ENCODE measurements at places on chromosomes 4 and X.

DNA sequence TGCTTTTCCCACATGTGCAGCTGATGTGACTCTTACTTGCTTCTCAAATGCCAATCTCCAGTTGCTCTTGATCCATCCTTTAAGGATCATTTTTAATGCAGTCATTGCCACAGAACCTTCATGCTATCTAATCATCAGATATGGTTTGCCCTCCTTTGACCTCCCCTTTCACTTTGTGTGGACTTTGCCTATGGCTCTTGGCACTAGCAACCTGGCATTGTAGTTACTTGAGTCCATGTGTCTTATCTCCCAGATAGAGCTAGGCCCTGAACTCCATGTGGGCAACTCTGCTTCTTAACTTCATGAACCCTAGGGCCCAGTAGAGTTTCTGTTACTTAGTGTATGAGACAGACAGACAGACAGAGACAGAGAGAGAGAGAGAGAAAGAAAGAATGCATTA is 41.6 kb downstream of the MTM1 start:
- DNase-seq = no peak

- peak; percentile 14 for DNase-seq
Measured at GRCh38 chr4:77817304-77818072, 1.7 kb downstream of the CNOT6L start.

DNA sequence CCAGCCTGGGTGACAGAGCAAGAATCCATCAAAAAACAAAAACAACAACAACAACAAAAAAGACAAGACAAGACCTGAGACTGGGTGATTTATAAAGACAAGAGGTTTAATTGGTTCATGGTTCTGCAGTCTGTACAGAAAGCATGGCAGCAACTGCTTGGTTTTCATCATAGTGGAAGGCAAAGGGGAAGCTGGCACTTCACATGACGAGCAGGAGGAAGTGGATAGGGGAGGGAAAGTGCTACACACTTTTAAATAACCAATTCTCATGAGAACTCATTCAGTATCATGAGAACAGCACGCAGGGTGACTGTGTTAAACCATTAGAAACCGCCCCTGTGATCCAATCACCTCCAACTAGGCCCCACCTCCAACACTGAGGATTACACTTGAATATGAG is 28.4 kb upstream of the SLC10A7 start:
- no peak for DNase-seq

DNA sequence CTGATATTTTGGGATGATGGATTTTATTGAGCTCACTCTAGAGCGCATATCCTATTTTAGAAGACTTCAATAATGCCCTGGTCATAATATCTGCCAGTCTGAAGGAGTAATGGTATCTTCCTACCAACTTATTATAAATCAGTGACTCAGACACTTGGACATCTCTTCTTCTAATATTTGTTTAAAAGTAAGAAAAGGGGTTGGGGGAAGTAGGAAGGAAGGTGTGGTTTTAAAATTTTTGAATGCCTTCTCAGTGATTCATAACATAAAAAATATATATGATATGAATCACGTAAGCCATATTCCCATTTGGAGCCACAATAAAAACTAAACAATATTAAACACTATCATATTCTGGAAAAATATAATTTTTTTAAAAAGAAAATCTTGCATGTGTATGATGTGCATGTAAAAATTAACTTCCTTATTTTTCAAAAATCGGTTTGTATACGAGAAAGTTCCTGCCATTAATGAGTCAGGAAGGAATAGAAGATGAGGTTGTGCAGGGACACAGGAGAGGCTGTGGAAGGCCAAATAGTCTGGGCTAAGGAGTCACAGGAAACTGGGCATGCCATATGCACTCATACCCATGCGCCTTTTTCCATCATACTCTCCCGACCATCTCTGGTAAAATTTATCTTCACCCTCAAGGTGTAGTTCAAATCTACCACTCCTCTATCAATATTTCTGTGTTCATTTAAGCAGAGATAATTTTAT is 286.5 kb downstream of the EPHA5 start:
- no peak for DNase-seq

DNA sequence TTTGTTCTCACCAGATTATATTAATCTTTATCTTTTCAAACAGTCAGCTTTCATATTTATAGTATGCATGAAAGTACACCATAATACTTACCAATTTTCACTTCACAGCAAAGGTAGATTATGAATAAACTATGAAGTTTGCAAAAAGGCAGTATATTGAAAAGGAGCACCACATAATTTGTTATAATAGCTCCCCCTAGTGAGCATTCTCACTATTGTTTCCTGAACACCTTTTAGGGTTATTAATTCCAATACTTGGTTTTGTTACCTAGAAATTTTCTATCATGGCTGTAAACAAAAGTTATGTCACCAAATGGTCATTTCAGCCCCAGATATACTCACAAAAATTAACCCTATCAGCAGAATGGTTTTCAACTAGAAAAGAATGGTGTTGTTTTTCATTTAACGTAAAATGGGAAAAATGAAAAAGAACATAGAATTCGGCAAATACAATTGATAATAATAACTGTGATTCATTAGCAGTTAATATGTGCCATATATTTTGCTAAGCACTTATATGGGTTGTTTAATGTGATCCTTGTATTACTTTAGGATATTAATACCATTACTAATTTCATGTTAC is 30.2 kb upstream of the NKX6-1 start:
- peak; percentile 21 for DNase-seq

DNA sequence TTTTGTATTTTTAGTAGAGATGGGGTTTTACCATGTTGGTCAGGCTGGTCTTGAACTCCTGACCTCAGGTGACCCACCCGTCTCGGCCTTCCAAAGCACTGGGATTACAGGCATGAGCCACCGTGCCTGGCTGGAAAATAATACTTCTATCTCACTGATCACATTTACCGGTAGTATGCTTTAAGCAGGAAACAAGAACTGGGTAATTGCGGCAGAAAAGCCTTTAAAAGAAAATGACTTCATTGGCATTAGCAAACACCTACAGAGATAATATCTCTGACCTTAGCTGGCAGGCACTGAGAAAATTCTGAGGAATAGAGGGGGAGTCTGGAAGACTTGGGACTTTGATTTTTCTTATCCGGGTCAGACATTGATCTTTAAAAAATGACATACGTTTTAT is 78.5 kb downstream of the SHROOM3 start:
- no peak for DNase-seq

- DNase-seq = no peak
Measured at GRCh38 chr4:163536091-163536490, 41.6 kb downstream of the TMA16 start.

GRCh38 chr4:41216294-41217019 is 2.1 kb upstream of the APBB2 start:
- DNase-seq = peak; percentile 68

DNA sequence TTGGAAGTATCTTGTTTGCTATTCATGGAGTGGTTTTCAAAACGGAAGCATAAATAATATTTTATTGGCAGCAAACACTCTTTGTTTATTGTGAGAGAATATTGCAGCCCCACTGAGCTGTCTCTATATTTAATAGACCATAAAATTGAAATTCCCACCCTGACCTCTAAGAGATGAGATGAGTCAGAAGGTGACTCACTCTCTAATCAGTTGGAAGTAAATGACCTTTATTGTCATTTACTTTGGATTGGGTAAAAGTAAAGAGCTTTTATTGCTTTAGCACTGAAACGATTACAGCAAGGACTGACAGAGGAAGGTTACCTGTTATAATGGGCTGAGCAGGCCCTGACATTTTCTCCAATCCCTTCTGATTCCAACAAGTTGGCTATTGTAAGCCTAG is 55.0 kb downstream of the SYTL5 start:
- DNase-seq = no peak

DNA sequence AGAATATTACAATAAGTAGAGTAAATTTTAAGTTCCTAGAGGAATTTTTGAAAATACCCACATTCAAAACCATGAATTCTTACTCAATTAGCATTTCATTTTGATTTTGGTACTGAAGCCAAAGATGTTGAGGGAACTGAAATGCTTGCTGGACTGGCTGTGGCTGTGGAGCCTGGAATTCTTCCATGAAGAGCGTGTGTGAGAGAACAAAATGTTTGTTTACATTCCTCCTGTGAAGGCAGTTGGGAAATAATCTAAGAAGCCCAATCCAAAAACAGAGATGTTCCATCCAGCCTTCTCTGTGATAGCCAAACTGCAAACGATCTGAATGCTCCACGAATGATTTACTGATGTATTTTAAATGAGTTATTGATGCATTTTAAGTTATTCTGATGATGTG is 3.8 kb upstream of the ADH1B start:
- peak; percentile 20 for DNase-seq

DNA sequence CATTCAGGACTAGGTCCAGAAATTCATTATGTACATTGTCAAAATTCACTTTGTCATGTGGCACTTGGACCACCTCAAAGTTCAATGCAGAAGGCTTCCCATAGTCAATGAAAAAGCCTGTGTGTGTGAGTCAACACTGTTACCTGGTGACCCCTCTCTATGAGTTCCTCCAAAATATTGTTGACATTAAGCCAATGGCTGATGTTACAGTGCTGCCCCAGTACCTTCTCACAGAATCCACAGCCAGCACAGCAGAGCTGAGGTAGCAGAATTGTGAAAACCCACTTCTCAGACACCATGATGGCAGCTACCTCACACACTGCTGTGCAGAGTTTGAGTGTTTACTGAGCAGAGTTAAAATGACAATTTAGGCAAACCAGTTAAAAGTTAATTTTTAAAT is 22.4 kb upstream of the UGT2B4 start:
- no peak for DNase-seq

DNA sequence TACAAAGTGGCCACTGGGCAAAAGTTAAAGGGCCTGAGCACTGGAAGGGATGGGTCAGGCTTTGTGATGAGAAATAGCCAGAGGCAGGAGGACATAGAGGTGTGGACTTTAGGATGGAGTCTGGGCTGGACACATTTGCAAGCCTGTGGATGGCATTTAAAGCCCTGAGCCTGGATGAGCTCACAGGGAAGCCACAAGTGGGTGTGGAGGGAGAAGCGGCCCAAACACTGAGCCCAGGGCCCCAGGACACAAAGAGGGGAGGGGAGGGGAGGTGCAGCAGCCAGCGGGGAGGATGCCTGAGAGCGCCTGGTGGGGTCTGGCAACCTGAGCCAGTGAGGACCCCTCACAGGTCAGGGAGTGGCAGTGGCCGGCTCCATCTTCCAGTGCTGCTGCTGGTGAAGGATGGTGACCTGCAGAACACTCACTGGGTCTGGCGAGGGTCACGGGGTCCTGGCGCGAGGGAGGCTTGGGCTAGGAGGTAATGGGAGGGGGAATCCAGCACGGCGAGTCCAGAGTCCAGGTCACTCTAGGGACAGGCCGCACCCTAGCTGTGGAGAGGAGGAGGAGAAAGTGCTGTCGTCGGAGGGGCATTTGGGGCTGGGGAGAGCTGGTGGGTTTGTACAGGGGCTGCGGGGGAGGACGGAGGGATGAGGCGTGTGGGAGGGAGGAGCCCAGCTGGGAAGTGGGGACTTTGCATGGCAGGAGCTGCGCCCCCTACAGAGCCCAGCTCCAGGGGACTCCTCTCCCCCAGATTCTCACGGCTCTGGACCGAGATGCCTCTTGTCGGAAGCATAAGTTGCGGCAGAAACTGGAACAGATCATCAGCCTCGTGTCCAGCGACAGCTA is 7.0 kb downstream of the LAGE3 start:
- DNase-seq = no peak

GRCh38 chr4:165005352-165005925 is 26.4 kb upstream of the TRIM60 start:
- no peak for DNase-seq

DNA sequence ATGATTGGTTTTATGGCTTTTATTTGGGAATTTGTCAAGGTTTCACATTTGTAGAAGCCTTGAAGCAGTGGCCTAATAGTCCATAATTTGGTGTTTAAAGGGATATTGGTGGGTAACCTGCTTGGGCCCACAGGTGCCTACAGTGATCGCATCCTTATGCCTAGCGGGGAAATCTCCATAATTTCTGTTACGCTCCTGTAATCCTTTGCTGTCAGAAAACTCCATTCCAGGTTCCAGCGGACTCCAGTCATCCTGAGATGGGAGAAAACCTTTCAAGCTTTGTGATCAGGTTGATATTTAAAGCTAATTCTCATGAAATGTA is 257.0 kb upstream of the JADE1 start:
- no peak for DNase-seq

DNA sequence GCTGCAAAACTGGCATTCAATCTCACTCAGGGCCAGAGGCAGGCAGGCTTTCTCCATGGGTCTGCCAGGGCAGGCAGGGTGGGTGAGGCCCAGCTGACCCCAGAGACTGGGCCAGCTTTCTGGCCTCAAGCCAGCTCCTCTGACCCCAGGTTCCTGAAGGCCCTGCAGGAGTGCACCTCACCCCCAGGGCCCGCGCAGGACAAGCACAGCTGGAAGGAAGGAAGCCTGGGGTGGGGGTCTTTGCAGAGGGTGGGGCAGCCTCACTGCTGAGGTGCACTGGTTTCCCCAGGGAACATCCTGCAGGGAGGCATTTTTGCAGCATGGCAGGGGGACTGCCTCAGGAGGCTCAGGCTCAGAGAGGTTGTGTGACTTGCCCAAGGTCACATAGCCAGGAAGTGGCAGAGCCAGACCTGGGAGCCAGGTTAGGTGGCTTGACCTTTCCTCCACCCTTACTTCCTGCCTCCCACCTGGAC is 31.5 kb upstream of the AFAP1 start:
- no peak for DNase-seq

DNA sequence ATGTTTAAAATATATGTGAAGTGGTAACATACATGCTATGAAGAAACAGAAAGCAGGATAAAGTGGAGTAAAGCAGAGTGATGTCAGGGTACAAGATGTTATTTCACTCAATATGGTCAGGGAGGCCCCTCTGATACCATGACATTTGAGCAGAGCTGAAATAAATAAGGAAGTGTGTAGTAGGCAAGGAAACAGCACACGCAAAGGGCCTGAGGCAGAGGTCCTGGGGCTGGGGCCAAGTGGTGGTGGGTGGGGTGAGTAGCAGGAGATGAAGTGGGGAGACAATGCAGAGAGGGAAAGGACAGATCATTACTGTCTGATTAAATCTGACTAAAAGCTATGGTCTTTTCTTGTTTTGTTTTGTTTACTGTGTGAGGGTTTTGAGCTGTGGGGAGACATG is 61.1 kb downstream of the FAM13A start:
- no peak for DNase-seq

DNA sequence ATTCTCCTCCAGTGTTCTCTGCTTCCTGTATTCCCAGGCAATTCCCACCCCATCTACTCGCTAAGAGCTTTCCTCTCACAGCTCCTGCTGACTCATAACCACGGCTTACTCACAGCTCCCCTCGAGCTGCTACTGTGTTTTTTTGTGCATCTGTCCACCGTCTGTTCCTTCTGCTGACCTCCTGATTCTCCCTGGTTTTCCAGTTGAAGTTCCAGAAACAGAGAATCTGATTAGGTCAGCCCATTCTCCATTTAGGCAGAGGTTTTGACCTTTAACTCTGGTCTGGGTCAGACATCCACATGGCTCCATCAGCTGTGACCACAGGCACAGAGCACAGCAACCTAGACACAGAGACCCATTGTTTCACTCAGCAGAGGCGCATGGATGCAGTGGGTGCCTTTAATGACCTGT is 5.5 kb upstream of the SMIM20 start:
- DNase-seq = no peak

GRCh38 chr4:183354219-183354618 is 32.0 kb upstream of the CLDN24 start:
- DNase-seq = no peak

- no peak for DNase-seq
Measured at GRCh38 chr4:36872679-36873078, 371.9 kb upstream of the NWD2 start.

GRCh38 chrX:129771266-129771995 is 8.3 kb upstream of the SASH3 start:
- DNase-seq = no peak

- peak; percentile 47 for DNase-seq
Measured at GRCh38 chr4:159455675-159456237, 352.9 kb downstream of the RAPGEF2 start.
